Kidney epithelial cell (primary cell): ENCODE measurements at places on chromosomes 16 and 17.

GRCh38 chr16:63061319-63061718, 1025.1 kb upstream of the CDH8 start:
- no peak for DNase-seq

- DNase-seq: no peak
Measured at GRCh38 chr16:86604436-86605193, 26.3 kb downstream of the FOXL1 start.

GRCh38 chr17:44006598-44007345, 2.4 kb downstream of the NAGS start:
- peak; percentile 87 for DNase-seq

DNA sequence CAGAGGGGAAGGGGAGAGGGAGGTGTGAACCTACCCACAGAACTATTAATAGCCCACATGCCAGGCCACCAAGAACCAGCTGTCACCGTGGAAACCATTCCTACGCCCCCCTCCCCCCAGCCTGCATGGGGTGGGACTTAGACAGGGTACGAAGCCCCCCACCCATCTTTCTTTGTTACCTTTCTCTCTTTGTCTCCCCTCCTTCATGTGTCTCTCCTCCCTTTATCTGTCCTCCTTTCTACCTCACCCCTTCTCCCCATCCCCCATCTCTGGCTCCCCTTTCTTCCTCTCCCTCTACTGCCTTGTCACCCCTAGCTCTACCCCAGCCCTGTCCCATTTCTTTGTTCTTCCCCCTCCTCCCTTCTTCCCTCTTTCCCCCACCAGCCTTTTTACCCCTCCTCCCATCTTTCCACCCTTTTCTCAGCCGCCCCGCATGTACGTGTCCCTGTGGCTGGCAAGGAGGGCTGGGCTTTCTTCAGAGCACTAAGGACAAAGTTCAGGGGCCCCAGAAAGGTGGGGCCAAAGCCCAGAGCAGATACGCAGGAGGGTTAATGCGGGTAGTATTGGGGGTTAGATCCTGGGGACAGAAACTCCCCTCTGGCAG, 8.0 kb downstream of the THRA start:
- DNase-seq: no peak

GRCh38 chr16:19073344-19073743, 5.9 kb downstream of the COQ7 start:
- DNase-seq: no peak

DNA sequence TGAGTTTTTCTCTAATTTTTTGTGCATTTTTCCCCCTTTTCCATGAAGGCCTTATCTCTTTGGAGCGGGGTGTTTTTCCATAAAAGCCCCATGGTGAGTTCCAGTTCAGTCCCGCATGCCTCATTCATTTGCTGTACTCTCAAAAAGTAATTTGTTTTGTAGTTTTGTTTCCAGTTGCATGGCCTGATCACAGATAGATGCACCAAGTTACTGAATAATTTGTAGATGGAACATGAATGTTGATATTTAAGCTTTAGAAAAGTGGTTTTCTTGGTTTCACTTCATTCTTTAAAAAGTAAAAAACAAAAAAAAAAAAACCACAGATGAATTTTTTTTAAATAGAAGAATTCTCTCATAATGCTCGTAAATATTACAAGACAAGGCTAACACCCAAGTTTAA, 349.2 kb downstream of the BCAS3 start:
- no peak for DNase-seq

DNA sequence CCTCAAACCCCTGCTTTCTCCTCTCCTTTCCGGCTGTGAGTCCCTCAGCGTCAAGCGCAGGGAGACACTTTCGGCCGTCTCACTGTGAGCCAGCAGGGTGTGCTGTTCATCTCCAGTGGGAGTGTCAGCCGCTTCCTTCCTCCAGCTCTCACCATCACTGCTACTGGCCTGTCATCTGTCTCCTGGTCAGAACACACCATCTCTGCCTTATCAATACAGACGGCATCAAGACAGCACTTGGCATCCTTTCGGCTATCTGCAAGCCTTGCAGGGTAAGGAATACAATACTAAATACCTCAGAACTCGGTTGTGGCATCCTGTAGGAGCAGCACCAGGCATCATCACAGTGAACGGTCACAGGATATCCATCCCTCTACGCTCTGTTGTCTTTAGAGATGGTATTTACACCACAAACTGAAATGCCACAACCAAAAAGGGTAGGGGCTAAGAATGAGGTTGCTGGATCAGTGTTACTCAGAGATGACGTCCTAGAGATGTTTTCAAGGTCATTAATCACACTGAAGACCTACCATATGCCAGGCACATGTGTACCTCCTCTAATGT, 20.7 kb upstream of the CMTM4 start:
- no peak for DNase-seq
